ENCODE measurements at places on chromosomes 3 and 15. TPM values are rescaled to one million over a fixed set of nuclear protein-coding genes. Genes with fewer than 3 reads are reported as not detected.

MEIS2 gene
- total RNA-seq: 21.5 TPM

EPHB3 gene
- total RNA-seq: 1.6 TPM

ZNF639 gene
- 39.4 TPM for total RNA-seq

LRTM1 gene
- not detected for total RNA-seq

FBXL22 gene
- total RNA-seq: 14.9 TPM

- no peak for DNase-seq
These were observed 986 bp downstream of the KPNA4 start for GRCh38 chr3:160564258-160564911.

- no peak for DNase-seq
These were observed 9.3 kb upstream of the DPPA2 start for GRCh38 chr3:109325657-109326056.

DNA sequence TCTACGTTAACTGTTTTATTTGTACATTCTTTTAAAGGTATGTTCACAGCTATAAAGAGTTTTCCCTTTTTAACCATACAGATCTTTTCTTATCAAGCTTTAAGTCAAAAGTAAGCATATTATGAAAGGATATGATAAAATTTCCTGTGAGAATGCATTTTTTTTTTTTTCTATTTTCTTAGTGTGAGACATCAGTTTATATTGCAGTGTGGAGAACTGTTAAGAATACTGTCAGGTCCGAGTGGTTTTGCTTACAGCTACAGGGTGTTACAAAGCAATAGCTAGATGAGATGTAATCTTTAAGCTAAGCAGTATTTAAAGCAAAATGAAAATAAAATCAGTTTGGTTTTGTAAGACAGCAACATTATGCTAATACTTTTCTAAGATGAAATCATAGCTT is 133.2 kb downstream of the SLC25A26 start:
- no peak for DNase-seq

DNA sequence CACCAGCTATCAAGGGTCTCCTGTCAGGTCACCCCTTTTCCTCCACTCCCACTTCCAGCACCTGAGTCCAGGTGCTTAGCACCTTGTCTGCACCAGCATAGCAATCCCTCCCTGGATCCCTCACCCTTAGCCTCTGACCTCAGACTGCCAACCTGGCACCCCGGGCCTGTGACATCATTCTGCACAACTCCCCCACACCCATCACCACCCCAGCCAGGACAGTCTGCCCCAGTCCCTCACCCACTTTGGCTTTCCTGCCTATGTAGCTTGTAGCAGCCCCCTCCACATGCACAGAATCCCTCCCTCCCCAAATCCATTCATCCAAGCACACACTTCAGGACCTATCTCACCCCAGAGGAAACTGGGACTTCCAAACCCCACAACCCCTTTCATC is 819 bp upstream of the PLXNB1 start:
- DNase-seq: no peak

GRCh38 chr15:74988007-74988800 is 7.2 kb upstream of the SCAMP5 start:
- no peak for DNase-seq

- no peak for DNase-seq
These were observed 138.6 kb downstream of the PDCD6IP start for GRCh38 chr3:33936921-33937525.

- no peak for DNase-seq
These were observed 69.2 kb upstream of the ICE2 start for GRCh38 chr15:60548101-60548500.

GRCh38 chr3:154835639-154836038 is 244.5 kb upstream of the MME start:
- no peak for DNase-seq

DNA sequence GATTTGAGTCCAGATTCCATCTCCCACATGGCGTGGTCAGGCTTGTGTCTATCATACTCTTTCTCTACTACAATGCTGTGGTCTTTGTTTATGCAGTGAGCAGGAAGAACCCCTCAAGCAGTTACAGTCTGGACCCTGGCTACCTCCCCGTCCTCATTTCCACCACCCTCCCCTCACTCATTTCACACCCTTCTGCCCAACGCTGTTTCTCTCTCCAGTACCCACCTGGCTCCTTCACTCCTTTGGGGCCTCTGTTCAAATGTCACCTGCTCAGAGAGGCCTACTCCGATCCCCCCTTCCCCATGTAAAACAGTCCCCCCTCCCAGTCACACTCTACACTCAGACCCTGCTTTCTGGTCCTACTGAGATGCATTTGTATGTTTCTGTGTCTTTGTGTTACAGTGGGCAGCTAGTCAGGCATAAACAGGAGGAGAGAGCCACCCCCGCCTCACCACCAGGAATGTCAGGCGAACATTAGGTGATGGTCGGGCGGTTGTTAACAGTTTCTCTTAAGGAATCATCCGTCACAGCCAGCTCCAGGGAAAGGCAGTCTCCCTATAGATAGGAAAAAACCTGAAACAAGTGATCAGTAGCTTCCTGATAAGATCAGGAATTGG is 53.7 kb upstream of the CA12 start:
- DNase-seq: no peak
